ENCODE measurements at places on chromosomes 3 and 15.

DNA sequence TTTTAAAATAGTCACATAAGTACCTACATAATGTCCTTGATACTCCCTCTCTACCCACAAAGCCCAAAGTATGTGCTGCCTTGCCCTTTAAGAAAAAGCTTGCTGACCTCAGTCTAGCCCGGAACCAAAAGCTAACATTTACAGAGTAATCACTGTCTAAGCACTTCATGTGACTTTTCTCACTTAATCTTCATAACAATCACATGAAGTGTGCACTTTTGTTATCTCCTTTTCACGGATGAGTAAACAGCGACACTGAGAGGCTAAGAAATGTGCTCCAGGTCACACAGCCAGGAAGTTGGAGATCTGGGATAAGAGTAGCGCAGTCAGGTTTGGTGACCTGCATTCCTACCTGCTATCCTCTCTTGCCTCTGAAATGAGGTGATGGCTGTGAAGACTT, 194.0 kb downstream of the ITPR1 start:
- DNase-seq = no peak

DNA sequence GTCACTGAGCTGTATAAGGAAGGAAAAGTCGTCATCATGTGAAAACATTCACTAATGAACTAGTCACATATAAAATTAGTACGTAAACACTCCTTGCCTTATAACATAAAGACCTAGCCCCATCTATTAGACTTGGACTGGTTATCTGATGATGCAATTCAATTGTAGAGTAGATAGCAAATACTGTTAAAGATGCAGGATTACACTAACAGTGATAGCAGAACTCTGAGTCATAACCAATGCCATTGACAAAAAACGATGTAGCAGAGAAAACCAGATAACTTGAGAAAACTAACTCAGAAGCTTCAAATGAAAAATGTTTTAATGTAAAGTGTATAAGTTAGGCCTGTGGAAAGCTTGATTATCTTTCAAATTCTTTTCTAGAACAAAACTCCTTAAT, 132.2 kb downstream of the WDR72 start:
- DNase-seq = no peak

DNA sequence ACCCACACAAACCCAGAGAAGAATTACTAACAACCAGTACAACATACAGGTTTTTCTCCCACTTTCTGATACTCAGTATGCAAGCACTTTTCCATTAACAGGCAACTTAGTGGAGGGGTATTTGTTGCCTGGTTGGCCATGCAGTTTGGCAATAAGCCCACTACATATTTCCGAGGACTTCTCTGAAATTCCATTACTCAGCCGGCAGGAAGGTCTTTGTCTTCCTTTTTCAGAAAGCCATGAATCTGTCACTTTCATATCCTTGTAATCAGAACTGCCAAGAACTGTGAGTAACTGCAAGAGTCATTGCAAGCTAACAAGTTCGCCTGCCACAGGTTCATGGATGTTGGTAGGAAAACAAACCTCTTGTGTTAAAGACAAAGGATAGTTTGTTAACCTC, 422.3 kb upstream of the ROBO1 start:
- DNase-seq = no peak

GRCh38 chr15:64775551-64776401, at the start of gene RBPMS2:
Gene RBPMS2 (minus strand): TSS chr15:64775589. CDS start chr15:64775319, 270 bp downstream.
- DNase-seq = no peak

- DNase-seq = no peak
Observed at GRCh38 chr3:110413807-110414748, 657.5 kb upstream of the NECTIN3 start.

- DNase-seq = no peak
Observed at GRCh38 chr3:165725296-165725695, 111.9 kb downstream of the BCHE start.

DNA sequence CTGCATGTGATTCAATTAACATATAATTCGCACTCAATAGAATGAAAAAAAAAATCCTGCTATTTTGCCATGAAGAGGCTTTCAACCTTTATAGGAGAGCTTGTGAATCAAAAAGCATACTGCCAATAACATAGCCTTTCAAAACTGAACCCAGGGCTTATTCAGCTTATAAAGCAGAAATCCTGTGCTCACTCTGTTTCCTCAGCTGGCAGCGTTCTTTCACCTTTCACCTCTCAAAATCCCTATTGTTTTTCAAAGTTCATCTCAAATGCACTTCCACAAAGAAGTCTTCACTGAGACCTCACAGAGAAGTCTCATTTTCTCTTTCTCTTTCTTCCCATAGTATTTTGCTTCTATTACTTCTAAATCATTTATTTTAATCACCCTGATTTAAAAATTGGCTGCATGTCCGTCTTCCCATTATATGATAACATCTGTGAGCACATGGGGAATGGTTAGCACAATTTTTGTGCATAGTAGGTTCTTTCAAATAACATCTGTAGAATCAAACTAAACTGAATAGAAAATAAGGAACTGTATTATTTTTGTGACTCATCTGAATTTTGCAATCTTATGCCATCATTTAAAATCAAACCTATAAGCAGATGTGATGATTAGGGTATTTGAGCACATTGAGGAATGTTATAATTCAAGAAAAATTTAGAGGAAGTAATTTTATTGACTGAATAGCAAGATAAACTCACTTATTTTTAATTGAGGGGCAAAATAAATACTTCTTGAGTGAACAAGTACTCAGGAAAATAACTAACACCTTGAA, 373.4 kb downstream of the NLGN1 start:
- no peak for DNase-seq

DNA sequence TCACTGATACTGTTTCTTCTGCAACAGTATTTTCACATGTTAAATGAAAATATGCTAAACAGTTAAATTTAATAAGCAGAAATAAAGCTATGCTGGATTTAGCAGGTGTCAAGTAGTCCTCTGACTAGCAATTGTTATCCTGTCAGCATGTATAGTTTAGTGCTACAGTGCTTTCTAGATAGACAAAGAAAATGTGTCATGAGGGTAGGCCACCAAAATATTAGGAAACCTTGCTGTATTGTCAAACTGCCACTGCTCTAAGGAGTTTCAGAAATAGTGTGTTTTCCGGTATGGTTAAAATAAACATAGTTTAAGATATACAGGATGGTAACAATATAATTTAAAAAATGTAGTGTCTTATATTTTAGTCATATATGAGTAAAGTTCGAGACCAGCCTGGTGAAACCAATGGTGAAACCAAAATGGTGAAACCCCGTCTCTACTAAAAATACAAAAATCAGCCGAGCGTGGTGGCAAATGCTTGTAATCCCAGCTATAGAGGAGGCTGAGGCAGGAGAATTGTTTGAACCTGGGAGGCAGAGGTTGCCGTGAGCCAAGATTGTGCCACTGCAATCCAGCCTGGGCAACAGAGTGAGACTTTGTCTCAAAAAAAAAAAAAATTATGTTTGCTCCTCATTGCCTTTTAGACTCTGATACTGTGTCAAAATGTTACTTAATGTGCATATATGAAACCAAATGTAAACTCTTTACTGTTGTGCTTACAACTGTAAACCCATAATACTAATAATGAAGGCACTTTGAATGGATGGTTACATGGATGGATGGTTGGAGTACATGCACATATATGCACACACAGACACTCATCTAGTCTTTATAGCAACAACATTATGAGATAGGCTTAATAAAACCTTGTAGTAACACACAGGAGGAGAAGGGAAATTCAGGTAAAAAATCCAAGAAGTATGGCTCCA, 204.8 kb downstream of the RSRC1 start:
- DNase-seq = no peak

- no peak for DNase-seq
Observed at GRCh38 chr3:112598731-112599130, 36.9 kb downstream of the SLC35A5 start.

- no peak for DNase-seq
Observed at GRCh38 chr3:63479661-63480035, 172.8 kb upstream of the SNTN start.

DNA sequence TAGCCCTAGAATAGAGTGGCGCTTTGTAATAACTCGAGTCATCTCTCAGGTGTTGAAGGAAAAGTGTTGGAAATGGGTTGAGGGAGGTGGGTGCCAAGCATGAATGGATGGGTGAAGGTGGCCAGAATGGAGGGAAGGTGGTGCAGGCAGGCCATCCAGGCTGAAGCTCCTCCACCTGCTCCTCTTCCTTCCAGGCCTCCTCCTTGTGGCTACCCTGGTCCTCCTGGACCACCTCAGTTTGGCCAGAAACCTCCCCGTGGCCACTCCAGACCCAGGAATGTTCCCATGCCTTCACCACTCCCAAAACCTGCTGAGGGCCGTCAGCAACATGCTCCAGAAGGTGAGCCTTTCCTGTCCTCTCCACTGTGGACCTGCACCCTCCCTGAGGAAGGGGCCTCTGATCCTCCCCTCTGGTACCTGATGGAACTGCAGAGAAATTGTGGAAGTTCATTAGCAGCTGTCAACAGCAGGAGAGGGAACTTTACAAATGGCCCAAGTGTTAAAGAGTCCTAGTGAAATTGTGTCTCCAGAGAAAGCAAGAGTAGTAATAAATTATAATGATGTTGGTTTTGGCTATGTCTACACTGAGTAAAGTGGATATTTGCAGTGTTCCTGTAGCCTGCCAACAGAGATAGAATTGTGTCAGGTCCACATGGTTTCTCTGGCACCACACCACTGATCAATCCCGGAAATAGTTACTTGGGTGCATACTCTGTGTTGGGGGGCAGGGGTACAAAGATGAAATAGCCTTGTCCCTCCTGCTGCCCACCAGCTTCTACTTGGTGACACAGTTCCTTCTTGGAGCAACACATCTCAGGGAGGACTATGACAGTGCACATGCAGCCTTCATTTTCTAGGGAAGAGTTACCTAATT, 1.6 kb downstream of the IL12A start:
- DNase-seq = no peak

GRCh38 chr3:44206862-44207652, 34.6 kb upstream of the TOPAZ1 start:
- no peak for DNase-seq

DNA sequence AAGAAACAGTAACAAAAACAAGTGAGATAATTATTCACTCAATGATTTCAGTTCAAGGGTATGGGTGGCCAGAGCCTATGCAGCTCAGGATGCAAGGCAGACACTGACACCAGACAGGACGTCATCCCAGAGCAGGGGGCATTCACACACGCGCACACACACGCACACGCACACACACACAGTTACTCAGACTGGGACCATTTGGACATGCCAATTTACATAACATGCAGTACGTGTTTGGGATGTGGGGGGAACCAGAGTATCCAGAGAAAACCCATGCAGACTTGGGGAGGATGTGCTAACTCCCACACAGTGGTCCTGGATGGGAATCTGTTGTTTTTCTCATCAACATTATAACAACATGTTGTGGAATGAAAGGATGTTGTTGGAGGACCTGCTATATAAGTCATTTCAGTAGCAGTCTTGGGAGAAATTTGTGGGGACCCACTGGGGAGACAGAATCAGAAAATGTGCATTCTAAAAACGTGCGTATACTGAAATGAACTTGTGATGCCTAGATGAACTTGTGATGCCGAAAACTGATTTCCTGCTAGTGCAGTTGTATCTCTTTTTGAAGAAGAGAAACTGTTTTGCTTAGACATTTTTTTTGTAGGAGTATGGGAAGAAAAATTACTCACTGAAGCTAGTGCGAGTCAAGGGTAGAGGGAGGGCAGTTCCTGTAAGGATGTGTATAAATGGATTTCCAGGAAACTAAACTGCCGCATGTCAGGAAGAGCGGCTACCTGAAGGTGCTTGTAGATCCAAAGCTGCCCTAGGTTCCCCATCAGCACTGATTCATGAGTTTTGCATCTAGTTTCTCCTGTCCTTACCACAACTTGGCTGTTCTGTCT, 25.2 kb downstream of the CD200 start:
- DNase-seq = no peak

- DNase-seq = no peak
Observed at GRCh38 chr15:47333734-47334133, 383.6 kb upstream of the SEMA6D start.

DNA sequence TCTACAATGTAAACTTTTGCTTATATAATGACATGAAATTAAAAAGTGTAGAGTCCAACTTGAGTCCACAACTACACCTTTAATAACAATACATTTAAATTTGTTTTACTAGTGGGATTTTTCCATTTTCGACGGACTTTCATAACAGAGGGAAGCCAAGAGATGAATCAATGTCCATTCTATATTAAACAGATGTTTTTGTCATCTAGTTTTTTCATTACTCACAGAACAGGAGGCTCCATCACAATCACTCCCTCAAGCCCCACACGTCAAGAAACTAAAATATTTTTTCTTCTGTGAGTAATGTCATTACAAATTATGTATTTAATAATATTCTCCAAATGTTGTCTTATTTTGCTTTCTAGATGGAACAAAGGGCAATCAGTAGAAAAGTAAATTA, 932.9 kb downstream of the ROBO1 start:
- DNase-seq = no peak

DNA sequence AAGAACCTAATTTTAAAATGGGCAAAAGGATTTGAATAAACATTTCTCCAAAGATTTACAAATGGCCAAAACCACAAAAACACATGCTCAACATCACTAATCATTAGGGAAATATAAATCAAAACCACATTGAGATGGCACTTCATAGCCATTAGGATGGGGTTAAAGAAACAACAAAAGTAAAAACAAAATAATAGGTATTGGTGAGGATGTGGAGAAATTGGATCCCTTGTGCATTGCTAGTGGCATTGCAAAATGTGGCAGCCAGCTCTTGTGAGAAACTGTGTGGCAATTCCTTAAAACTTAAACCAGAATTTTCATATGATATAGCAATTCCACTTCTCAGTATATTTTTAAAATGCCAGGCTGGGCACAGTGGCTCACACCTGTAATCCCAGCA, 126.5 kb downstream of the STT3B start:
- DNase-seq = no peak

GRCh38 chr15:79632457-79632856, 200.3 kb downstream of the MINAR1 start:
- no peak for DNase-seq

DNA sequence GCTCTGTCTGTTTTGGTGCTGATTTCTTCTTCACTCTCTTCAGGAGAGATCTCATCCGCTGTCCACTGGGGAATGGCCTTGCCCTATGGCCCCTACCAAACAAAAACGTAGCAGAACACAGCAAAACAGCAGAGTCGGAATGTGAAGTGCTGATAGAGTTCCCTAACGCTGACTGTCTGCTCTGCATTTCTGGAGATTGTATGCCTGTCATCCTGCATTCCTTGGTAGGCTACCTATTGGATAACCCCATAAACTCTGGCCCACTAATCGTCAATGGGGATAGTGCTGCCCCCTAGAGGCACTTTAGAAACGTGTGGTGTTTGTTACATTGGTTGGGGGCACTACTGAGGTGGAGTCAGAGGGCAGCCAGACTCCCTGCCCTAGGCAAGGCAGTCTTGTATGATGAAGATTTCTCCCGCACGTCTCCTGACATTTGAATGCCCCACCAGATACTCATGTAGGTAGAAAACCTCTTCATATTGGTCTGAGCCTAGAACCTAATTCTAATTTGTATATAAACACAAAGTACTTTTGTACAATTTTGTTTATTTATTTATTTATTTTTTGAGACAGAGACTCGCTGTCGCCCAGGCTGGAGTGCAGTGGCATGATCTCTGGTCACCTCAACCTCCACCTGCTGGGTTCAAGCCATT, 15.6 kb upstream of the MAGEF1 start:
- peak; percentile 24 for DNase-seq
